Vagina (tissue), 2 donors: ENCODE measurements at places on chromosomes 5 and 9. TPM values are rescaled to one million over a fixed set of nuclear protein-coding genes. Genes with fewer than 3 reads are reported as not detected.

GRCh38 chr9:19252174-19252884 is 21.8 kb downstream of the DENND4C start:
- no peak for DNase-seq

GRCh38 chr5:135600152-135600570 is 21.4 kb upstream of the CXCL14 start:
- DNase-seq = peak; percentile 34

The C9 gene
- not detected for total RNA-seq

The WDR38 gene
- total RNA-seq = not detected

DNA sequence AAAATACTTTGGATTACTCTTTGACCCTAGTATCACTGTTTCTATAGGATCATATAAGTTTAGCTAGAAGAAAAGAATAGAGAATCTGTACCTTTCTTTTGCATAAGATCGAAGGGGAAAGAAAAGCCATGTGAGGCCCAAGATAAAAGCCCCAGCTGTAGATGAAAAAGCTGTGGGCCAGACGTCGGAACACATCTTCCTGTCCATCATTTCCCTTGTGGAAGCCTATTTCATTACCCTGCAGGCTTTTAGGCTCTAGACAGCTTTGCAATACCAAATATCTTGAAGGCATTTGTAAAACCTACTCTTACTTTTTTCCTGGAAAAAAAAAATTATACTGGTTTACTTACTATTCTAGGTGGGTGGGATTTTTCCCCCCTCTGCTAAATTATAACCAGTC is 10.0 kb downstream of the PALM2AKAP2 start:
- DNase-seq = no peak

DNA sequence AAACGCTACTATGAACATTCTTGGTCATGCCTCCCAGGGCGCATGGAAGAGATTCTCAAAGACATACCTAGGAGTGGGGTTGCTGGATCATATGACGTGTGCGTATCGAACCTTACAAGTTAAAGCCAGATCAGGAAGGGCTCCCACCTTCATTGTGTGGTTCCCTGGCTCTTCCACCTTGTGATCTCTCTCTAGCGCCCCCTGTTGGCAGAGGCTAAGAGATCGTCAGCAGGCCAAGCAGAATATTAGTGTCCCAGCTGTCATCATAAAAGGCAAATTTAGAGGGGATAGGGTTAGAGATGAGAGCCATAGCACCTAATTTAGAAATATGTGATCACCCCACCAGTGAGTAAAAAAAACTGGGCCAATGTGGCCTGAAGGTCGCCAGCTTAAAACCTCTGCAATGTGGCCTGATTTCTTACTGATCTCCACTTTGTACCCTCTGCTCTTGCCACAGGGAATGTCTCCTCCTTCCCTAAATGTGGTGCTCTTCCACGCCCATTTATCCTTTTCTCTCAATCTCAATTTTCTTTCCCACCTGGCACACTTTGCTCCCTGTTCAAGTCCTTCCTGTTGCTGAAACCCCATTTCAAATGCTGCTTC is 91.7 kb upstream of the SHB start:
- DNase-seq = no peak

The ADGRD2 gene
- 4.2 TPM for total RNA-seq

- DNase-seq = no peak
Observed at GRCh38 chr5:12865529-12865928, 961.3 kb upstream of the CTNND2 start.
